Activated effector memory CD4-positive, alpha-beta T cell treated with anti-CD3 and anti-CD28 coated beads, Interleukin-2, amount 50 U/mL, for 16 hours (primary cell): ENCODE measurements at places on chromosomes 7 and 10.

GRCh38 chr7:55983537-55983936 is 19.2 kb downstream of the NIPSNAP2 start:
- no peak for DNase-seq

GRCh38 chr7:100210805-100211204 is 8.9 kb upstream of the PVRIG start:
- DNase-seq = no peak

DNA sequence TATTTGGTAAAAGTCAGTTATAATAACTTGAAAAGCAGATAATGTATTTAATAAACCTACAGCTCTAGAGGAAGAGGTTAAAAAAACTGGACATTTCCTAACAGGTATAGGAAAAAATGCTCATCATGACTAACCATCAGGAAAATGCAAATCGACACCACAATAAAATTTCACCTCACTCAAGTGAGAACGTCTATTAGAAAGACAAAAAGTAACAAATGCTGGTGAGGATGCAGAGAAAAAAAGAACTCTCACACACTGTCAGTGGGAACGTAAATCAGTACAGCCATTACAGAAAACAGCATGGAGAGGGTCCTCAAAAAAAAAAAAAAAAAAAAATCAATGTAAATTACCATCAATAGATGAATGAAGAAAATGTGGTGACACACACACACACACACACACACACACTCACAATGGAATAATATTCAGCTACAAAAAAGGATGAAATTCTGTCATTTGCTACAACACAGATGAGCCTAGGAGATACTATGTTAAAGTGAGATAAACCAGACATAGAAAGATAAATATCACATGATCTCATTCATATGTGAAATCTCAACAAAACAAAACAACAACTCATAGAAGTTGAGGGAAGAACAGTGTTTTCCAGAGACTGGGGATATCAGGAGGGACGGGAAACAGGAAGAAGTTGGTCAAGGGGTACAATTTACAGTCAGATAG is 20.1 kb downstream of the EPC1 start:
- no peak for DNase-seq

DNA sequence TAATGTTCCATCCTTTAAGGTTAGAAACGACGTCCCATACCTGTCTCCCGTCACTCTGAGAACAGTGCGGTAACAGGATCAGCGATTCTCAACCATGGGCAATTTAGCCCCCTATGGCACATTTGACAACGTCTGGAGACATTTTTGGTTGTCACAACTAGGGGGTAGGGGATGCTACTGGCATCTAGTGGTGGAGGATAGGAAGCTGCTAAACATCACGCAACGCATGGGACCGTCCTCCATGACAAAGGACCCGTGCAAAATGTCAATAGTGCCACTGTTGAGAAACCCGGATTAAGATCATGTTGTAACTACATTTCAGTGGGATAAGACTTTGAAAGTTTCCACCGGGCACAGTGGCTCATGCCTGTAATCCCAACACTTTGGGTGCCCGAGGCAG is 5.0 kb upstream of the PAXIP1 start:
- DNase-seq = no peak

DNA sequence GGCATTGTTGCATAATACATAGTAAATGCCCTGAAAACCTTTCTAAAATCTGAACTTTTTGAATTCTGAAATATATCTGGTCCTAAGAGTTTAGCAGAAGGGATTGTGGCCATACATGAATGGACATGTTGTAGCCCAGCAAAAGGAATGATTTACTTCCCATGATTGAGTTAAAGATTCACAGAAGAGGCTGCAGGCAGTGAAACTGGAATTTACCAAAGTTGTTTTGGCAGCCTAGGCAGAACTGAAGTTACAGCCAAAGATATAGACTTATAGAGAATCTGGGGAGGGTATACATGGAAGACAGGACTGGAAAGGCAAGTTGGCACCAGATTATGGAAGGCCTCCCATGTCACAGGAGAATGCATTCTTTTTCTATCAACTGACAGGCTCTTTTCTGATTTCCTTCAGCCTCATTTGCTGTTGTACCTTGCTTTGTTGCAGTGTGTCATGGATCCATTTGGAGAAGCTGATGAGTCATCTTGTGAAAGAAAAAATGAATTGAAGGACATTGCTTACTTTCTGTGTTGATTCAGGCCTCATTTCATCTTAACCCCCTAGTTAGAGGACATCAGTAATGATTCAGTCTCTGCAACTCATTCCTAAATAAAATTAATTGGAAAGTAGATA is 356.2 kb upstream of the LRGUK start:
- no peak for DNase-seq

GRCh38 chr10:80500572-80501380 is 36.9 kb upstream of the SH2D4B start:
- peak; percentile 73 for DNase-seq

DNA sequence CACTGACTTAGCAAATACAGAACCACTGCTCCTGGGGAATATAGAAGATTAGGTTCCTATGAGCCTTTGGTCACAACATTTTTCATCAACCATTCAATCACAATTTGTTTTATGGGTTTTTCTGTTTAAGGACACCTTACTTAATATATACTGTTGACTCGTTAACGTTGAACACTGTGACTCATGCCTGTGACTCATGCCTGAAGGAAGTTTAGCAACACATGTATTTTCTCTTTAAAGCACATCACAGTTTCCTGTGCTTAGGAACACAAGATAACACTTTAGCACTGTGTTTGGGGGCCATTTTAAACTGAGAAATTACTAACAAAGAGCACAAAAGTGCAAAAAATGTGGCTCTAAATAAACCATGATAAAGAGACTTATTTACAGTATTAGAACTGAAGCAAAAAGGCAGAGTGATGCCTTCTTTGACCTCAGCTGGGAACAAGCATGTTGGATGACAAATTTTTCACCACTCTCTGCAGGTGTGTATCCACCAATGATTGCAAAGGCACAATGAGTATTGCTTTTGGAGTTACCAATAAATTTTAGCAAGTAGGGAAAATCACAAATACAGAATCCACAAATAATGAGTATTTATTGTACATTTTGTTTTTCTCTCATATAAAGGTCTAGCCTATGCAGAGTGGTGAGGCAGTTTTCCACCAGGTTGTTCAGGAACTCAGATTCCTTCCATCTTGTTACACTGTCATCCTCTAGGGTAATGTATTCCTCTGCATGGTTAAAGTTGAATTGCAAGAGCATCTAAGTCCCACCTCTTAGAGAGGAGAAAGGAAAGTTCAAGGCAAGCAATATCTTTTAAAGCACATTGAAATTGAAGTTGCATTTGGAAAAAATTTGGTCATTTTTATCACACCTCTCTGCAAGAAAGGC is 7.3 kb downstream of the FGFBP3 start:
- DNase-seq = peak; percentile 68

DNA sequence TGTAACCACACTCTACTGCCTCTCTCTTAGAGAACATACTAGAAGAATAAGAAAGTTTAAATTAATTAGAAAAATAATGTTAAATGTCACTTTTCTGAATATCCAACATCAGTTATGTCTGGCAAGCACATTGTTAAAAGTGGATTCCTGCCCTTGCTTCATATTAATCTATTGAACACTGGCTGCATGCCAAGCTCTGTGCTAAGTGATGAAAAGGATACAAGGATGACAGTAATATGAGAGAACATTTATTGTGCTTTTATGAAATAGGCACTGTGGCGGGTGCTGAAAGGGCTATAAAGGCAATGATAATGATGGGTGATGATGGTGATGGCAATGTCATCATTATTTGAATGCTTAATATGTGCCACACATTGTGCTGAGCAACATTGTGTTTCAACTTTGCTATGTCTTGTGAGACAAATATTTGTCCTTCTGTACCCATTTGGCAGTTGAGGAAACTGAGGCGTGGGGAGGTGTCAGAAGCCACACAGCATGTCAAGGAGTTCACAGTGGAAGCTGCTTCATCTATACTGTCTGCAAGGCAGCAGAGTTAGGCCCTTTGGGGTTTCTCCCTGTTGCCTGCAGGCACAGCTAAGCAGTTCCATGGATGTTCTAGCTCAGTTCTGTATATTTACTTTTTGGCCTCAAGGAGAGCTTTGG is 64.2 kb upstream of the RAPGEF5 start:
- DNase-seq = no peak

GRCh38 chr7:36279200-36279925 is 110.3 kb upstream of the ANLN start:
- DNase-seq = no peak

GRCh38 chr7:157973971-157974677 is 613.5 kb downstream of the PTPRN2 start:
- peak; percentile 53 for DNase-seq

- no peak for DNase-seq
Observed at GRCh38 chr7:3957472-3958108, 656.5 kb downstream of the SDK1 start.

DNA sequence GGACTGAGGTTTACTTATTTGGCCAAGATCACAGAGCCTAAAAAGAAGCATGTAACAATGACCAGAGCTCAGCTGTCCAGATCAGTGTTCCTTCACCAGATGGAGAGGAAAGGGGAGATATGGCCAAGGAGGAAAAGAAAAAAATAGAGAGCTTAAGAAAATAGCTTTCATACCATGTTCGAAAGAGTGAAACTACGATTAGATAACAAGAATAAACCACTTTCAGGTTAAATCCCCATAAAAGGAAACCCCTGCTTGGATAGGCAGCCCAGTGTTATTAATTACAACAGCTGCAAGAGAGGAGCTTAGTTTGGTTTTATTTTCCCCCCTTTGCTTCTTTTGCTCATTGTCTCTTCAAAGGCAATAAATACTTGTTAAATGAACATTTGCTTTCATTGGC is 160.8 kb downstream of the ZNF438 start:
- DNase-seq = no peak

GRCh38 chr10:80427541-80427940 is 19.2 kb downstream of the PRXL2A start:
- no peak for DNase-seq

GRCh38 chr10:61836888-61837754 is 64.4 kb upstream of the ARID5B start:
- no peak for DNase-seq

DNA sequence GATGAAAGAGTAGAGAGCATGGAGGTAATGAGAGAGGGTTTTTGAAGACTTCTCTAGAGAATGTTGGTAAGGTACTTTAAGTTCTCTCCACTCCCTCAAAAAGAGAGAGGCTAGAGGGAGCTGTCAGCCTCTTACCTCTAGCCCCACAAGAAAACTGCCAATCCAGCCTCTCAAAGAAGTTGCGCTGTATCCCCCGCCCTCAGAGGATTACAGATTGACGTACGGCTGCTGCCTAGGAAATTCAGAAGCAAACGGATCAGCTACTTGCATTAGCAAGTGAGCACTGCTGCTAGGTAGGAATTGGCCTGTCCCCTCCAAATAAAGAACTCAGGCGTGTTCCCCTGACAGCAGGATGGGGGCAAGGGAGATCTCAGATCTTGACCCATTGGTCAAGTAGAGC is 34.2 kb downstream of the TYW1B start:
- no peak for DNase-seq

GRCh38 chr10:104307576-104308438 is 30.5 kb downstream of the ITPRIP start:
- no peak for DNase-seq

DNA sequence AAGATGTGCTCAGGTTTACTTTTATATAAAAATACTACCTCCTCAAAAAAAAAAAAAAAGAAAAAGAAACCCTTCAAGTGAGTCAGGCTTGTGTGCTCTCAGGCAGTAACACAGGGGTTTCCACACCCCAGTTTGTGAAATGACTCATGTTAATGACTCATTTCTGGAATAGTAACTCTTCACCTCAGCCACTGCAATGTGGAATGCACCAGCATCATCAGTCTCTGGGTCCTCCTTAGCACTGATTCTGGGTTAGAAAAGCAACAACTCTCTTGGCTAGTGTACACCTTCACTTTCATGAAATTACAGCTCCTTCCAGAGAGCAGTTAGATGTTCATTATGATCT is 110.6 kb downstream of the EMX2 start:
- DNase-seq = no peak

DNA sequence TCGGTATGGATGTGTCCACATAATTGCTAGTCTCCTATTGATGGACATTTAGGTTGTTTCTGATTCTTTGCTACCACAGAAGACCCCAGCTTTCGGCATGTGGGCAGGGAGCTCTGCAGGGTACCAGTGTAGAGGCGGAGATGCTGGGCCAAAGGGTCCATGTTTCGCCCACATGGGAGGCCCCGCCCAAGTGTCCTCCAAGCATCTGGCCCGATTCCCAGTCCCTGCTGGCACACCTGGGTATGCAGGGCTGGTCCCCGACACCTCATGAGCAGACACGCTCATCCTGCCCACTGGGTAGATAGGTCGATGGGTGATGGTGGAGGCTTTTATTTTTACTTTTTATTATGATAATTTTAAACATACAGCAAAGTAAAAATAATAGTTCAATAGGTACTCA is 19.4 kb upstream of the TBRG4 start:
- no peak for DNase-seq
